ENCODE measurements at places on chromosomes 16 and 17.

GRCh38 chr17:7523033-7523432, 25.8 kb upstream of the TNFSF12 start:
- DNase-seq: peak; percentile 49

DNA sequence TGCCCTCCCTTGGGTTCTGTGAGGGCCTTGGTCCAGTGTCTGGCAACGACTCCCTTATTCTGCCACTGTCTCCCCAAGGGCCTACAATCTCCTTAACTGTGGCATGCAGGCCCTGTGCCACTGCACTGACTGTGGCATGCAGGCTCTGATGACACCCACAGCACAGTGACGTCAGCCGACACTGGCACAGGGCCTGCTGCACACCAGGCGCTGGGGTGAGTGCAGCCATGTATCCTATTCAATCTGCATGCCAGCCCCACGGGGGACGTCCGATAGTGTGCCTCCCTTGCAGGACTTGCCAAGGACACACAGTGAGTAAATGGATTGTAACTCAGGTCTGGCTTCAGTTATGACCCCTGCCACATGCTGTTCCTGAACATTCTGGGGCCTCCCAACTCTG, 39.8 kb upstream of the RASD1 start:
- no peak for DNase-seq

- DNase-seq: no peak
Measured at GRCh38 chr17:43779145-43780125, 658 bp upstream of the DUSP3 start.

GRCh38 chr16:79885320-79885719, 284.8 kb upstream of the MAF start:
- no peak for DNase-seq

DNA sequence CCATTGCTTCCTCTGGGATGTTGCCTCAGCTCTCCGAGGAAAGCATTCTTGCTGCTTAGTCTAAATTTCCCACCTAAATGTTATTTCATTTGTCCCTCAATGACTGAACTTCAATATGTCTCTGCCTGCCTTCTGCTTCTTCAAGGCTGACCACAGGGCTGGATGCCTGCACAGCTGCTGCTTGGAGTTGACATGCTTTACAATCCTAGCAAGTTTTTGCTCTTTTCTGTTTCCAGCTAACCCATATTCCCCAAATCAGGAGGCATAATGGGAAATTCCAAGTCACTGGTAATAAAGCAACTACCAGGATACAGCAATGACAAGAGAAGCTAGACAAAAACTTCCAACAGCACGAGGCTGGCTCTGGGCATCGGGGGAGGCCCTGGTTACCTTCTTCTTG, 48.9 kb downstream of the GTF3C1 start:
- DNase-seq: no peak

DNA sequence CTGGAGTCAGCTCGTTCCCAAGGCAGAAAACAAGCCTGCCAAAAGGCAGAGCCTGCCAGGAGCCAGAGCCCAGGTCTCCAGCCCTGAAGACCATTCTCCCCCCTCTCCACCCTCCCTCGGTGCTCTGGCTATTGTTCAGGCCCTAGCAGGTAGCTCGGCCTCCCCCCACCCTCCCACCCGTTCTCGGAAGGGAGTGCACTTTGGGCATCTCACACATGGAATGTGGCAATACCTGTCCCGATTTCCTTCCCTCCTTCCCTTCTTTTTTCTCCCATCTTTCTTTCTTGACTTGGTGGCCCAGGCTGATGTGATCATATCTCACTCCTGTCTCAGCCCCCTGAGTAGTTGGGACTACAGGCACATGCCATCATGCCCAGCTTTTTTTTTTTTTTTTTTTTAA, 12.4 kb downstream of the CNGB1 start:
- DNase-seq: no peak

DNA sequence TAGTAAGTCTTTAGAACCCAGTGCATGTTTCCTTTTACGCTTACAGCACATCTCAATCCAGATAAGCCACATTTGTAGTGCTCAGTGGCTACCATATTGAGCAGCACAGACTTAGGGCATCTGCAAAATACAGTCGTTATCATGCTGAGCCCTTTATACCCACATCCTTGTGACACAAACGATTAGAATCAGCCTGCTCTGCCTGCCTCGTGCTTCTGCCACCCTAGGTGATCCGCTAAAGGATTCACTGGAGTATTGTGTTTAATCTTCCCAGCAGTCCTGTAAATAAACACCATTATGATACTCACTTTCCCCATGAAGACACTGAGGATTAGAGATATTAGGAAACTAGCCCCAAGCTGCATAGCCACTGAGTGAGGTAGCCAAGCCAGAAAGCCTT, 51.3 kb upstream of the FA2H start:
- DNase-seq: no peak

DNA sequence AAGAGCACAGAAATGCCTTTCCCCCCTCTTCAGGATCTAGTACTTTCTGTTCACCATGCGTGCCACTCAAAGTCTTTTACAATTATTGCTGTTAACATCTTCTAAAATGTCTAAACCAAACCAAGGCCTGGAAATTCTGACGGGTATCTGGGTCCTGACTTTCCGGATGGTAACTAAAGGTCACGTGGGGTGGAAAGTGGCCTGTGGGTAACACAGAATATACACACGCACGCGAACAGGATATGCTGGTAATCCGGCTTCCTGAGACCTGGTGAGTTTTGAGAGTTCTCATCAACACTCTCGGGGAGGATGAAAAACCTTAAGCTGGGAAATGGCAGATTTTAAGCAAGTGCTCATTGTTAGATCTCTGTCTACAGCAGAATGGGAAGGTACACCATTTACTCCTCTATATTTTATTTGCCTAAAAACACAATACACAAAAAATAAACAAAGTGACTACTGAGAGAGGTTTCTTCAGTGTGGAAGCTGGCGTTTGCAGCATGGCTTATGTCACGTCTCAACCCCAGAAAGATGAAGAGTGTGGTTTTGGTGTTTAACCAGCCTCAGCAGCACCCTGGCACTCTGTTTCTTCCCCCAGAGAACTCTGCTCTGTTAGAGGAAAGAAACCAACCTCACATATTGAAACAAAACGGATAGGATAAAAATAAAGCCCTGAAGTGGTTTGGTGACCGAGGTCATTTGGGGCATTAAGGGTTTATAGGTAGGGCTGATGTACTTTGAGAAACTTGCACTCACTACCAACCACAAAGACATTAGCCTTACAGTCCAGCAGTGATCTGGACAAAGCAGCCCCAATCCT, 37.3 kb downstream of the SMG6 start:
- DNase-seq: peak; percentile 70

DNA sequence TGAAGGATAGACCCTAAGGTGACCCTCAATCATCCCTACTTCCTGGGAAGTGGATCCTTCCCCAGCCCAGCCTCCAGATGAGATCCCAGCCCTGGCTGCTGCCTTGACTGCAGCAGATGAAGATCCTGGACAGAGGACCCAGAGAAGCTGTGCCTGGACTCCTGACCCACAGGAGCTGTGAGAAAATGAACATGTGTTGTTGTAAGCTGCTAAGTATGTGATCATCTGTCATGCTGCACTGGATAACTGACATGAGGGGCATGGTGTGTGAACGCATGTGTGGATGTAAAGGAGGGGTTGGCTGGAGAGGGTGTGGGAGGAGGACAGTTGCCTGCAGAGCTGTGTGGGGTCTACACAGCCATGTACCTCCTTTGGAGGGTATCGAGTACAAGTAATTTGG, 69.3 kb downstream of the SLC5A11 start:
- DNase-seq: no peak

DNA sequence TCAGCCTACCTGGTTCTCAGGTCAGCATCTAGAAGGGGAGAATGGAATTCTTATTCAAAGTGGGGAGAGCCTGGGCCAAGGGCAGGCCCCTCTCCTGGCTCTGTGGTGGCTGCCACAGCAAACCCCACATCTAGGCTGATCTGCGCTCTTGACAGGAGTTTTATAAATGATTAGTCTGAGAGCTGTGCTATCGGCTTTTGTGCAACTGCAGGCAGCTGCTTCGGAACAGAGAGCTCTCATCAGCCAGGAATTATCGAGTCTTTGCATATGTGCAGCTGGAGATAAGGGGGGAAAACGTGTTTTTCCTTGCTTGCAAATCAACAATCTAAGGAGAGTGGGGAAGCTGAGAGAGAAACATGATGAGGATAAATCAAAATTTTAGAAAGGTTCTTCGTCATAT, 91.7 kb downstream of the HS3ST3A1 start:
- DNase-seq: no peak

DNA sequence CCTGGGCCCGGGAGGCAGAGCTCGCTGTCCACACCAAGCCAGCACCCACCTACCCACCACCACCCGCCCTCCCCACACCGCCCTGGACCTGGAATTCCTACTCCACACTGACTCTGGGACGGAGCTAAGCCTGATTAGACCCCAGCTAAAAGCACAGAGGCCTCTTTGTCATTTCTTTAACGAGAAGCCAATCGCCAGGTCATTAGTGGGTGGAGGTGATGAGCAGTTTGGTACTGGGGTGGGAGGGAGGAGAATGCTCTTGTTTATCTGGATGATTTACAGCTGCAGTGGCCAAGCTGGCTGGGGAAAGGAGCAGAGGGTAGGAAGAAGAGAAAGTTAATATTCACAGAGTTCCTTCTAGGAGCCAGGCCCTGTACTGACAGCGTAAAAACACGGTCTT, 6.0 kb upstream of the BHLHA9 start:
- DNase-seq: no peak

DNA sequence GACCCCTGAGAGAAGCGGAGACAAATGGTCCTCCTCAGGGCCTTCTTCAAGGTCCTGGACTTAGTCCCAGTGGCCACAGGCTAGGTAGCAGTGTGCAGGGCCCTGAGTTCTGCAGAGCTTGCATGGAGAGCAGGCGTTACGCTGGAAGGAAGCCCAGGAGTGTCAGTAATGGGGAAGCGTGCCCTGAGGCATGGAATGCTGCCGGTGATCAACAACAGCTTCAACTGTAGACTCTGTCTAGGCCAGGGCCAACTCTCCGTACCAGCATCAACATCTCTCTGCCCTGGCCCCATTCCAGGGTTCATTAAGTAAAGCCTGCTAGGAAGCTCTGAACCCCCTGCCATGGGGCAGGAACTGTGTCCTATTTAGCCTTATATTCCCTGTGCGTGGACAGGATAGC, 568 bp upstream of the TNK1 start:
- DNase-seq: no peak
